Hepatocyte (in vitro differentiated cells): ENCODE measurements at places on chromosomes 11 and 22.

DNA sequence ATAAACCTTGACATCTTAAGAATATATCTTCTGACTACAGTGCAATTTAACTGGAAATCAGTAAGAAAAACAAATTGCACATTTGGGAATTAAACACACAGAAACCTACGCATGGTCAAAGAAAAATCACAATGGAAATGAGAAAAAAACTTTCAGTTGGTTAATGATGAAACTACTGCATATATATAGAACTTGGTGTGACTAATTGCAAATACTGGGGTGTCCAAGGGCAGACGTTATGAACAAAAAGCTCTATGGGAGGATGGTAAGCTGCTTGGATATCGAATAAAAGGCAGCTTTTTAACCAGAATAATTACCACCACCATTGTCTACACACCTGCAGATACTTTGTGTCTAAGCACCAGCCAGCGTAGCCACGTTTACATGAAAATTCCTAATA is 791 bp downstream of the GDPD4 start:
- no peak for DNase-seq

- peak; percentile 65 for DNase-seq
Measured at GRCh38 chr22:44085743-44086270, 61.7 kb downstream of the PARVB start.

DNA sequence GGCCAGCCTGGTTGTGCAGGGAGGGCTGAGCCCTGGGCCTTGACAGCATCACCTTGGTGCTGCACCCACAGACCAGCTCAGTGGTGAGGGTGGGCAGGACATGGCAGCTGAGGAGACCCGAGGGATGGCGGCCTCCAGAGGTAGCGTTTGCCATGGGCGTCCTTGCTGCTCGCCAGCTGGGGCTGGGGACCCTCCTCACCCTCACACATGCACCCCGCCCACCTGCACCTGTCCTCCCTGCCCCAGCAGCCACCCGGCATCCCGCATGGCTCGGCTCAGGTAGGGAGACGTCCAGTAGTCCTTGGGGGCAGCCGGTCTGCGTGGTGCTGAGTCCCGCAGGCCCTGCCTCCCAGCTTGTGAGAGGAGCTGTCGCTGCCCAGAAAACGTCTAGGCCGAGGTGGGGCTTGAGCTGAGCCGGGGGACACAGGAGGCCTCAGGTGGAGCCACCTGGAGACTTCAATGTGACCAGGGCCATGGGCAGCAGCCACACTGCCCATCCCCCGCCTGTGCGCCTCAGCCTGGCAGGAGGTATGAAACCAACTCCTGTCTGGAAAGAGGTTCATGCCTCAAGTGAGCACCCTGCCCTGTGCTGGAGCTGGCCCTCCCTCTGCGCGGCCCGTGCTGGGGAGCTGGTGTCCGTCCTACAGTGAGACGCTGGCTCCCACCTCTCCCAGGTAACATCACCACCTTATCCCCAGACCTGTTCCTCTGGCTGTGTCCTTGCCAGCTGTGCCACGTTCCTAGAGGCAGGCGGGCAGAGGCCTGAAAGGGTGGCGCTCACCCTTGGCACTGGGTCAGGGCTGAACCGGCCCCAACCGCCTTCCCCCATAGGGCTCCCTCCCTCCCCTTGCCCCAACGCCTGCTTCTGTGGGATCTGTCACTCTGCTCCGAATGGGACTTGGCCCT is 3.3 kb upstream of the TRABD start:
- no peak for DNase-seq

DNA sequence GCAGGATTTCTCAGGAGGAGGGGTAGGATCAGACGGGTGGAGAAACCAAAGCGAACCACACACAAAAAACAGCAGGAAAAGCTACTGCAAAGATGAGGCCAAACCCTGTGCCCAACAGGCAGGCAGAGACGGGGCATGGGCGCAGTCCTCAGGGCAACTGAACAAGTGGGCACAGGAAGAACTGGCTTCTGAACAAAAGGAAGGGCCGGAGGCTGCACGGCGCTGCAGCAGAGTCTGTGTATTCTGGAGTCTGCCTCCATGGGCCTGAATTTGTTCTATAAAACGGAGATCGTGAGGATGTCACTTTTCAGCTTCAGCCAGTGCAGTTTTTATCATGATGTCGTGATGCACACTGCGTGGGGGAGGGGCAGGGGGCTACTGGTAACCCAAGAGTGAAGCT is 1026.0 kb downstream of the TBC1D22A start:
- DNase-seq = no peak

DNA sequence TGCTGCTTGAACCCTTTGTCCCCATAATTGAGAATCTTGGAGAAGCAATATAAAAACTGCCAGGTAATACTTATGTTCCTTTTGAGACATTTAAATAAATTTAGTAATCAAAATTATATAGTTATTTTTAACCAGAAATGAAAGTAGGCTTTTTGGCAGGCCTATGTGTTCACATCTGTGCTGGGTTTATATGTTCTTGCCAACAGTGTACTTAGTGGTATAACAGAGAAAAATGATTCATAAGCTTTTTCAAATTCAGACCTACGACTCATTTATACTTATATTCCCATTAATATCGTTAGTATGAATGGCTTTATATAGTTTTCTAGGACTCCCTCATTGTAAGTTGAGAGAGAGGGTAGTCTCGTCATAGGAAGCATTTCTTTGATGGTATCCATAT is 79.0 kb downstream of the DDX10 start:
- DNase-seq = no peak

GRCh38 chr11:133681901-133682300 is 149.6 kb upstream of the OPCML start:
- no peak for DNase-seq

DNA sequence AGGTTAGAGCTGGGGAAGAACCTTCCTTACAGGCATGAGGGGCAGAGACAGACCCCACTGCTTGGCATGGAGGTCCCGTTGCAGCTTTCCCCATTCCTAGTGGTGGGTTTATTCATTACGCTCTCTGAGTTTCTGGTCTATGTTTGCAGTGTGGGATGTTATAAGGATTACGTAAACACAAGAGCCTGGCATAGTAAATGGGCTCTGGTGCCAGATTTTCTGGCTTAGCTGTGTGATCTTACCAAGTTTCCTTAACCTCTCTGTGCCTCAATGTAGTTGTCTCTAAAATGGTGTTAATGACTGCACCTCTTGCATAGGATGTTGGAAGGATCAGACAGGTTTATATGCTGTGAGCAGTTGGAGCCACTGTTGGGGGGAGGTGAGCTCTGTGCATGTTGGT is 15.1 kb downstream of the DTX4 start:
- DNase-seq = no peak
